ENCODE measurements at places on chromosomes 3 and 15. TPM values are rescaled to one million over a fixed set of nuclear protein-coding genes. Genes with fewer than 3 reads are reported as not detected.

Gene NR1I2
- 1.1 TPM for polyA plus RNA-seq

Gene GP5
- polyA plus RNA-seq = not detected

Gene NAALADL2
- polyA plus RNA-seq = 6.7 TPM

Gene CISH
- 1.1 TPM for polyA plus RNA-seq

Gene PIK3R4
- 34.0 TPM for polyA plus RNA-seq

Gene CD80
- 41.7 TPM for polyA plus RNA-seq

Gene ENTPD3
- polyA plus RNA-seq = not detected

All from GM12878 (cell line).